Activated B cell treated with CpG ODN at 0.5 μM for 24 hours (primary cell): ENCODE measurements at places on chromosomes 7 and 10.

- H3K4me1 ChIP-seq: no peaks in the 10 kb centered on the region
- peaks cover 36% of the 10 kb centered on the region for H3K36me3 ChIP-seq
- no peak for DNase-seq
- no peak overlapping the region for H3K4me3 ChIP-seq
Measured at GRCh38 chr10:118035354-118036005, 11.3 kb downstream of the RAB11FIP2 start.

DNA sequence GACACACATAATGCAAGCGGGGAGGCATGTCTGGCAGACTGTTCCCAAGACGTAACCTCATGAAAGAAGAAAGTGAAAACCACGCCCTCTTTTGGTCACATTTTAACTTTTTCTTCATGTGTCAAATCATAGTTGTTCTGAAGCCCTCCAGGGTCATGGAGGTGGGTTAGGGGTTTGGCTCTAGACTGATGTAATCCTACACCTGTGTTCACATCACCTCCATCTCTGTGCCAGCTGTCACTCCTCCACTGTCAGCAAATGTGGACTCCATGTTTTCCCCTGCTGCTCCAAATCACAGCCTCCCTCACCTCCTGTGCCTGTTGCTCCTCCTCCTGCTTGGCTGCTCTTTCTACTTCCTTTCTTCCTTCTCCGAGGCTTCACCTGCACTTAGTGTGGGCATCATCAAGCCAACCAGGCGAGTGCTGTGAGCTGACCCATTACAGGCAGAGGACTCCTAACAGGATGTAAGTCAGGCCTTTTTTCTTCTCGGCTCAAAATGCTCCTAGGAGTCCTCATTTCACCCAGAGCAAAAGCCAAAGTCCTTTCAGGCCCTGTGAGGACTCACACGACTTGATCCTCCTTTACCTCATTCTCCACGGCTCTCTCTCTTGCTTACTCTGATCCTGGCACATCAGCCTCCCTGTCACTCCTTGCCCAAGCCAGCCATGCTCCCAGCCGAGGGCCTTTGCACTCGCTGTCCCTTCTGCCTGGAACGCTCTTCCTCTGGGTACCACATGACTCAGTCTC lies 66.4 kb upstream of the IFRD1 start:
- DNase-seq: no peak
- no peaks in the 10 kb centered on the region for H3K36me3 ChIP-seq
- H3K4me3 ChIP-seq: no peak overlapping the region
- H3K27me3 ChIP-seq: peaks cover 5% of the 10 kb centered on the region
- no peak overlapping the region for H3K27ac ChIP-seq
- H3K4me1 ChIP-seq: no peaks in the 10 kb centered on the region

DNA sequence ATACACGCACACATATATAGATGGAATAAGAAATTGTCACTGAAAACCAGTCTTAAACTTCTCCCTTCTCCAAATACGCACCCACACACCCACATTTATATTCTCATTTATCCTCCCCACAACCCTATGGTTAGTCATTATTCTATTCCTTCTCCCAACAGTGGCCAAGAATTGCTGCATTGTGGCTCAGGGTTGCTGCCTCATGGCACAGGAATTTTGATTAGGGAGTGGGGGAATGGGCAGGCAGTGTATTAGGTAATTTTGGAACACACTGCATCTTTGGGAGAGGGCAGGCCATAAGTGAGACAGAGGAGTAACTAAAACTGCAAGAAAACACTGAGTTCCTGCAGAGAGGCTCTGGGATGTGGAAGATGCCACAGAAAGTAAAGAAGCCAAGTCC lies 35.7 kb downstream of the NAPEPLD start:
- H3K27me3 ChIP-seq: no peaks in the 10 kb centered on the region
- DNase-seq: no peak
- H3K27ac ChIP-seq: no peak overlapping the region
- H3K4me1 ChIP-seq: peaks cover 3% of the 10 kb centered on the region

- H3K27ac ChIP-seq: no peak overlapping the region
- DNase-seq: no peak
- no peaks in the 10 kb centered on the region for H3K4me1 ChIP-seq
- peaks cover 75% of the 10 kb centered on the region for H3K36me3 ChIP-seq
Measured at GRCh38 chr7:29926216-29926615, 63.4 kb downstream of the SCRN1 start.

GRCh38 chr7:88546808-88547207 lies 212.7 kb upstream of the ZNF804B start:
- no peaks in the 10 kb centered on the region for H3K27me3 ChIP-seq
- no peak overlapping the region for H3K27ac ChIP-seq
- no peaks in the 10 kb centered on the region for H3K36me3 ChIP-seq

- H3K4me3 ChIP-seq: no peak overlapping the region
- H3K27ac ChIP-seq: no peak overlapping the region
- H3K27me3 ChIP-seq: no peaks in the 10 kb centered on the region
- H3K36me3 ChIP-seq: no peaks in the 10 kb centered on the region
Measured at GRCh38 chr7:71974611-71975010, 437.5 kb downstream of the CALN1 start.

DNA sequence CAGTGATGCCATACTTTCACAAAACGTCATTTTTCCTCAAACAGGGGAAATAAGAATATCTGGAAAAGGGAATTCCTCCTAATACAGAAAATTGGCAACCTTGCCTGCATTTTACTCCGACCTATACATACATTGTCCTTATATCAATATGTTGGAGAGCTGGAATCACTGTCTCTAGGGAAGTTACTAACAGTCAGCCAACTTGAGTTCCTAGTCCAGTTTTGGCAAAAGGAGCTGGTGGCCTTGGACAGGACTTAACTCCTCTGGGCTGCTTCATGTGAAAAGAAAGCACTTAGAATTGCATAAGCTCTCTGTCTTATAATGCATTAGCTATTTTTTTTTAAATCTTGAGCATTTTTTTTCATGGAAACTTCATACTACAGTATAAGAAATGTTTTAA lies 174.2 kb upstream of the HGF start:
- no peak for DNase-seq
- H3K4me1 ChIP-seq: no peaks in the 10 kb centered on the region
- no peak overlapping the region for H3K27ac ChIP-seq
- H3K27me3 ChIP-seq: no peaks in the 10 kb centered on the region

DNA sequence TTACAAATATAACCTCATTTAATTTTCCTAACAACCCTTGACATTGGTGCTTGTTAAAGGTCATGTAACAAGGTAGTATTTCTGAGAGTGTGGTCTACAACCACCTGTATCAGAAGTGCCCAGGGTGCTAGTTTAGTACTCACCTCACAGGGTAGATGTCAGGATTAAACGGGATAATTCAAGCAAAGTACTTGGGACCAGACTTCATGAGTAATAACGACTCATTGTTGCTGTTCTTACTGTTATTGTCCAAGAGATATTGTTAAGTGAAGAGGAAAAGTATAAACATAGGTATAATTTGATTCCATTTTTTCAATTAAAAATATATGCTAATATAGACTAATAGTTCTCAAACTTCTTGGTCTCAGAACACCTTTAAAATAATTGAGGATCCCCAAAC lies 179.3 kb downstream of the WNT2 start:
- no peaks in the 10 kb centered on the region for H3K36me3 ChIP-seq
- H3K4me1 ChIP-seq: no peaks in the 10 kb centered on the region
- H3K27ac ChIP-seq: no peak overlapping the region
- DNase-seq: no peak
- no peak overlapping the region for H3K4me3 ChIP-seq
- no peaks in the 10 kb centered on the region for H3K27me3 ChIP-seq

DNA sequence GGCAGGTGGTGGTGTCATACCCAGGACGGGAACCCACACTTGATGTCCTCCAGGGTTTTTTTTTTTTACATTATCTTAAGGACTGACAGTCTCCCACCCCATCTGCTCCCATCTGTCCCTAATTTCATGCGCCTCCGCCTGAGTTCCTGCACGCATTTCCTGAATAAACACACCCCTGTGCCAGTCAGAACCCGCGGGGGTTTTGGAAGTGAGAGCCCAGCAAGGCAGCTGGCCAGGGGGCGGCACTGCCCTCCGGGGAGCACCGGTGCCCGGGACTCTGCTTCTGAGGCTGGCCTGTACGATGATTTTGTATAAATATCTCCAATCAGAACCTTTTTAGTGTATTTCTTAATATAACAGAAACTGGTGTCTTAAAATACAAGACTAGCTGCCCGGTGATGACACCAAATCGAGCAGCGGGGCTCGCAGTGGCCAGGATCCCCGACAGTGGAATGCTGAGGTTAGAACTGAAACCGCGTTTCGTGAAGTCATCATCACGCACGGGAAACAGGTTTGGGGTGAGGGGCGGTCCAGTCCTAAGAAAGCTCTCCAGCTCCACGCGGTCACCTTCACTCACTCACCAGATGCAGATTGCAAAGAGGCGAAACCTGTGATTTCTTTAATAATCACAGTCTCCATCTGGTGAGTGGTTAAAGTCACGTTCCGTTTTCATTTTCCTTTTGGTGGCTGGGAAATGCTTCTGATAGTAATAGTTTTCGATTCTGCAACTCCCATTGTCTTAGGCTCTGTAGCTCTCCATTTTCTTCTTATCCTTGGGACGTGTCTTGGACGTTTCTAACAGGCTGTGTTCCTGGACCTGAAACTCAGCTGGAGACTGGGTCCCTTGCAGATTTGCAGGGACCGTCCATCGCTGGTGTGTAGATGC lies 19.7 kb downstream of the BNIP3 start:
- DNase-seq: no peak
- no peak overlapping the region for H3K4me3 ChIP-seq
- no peaks in the 10 kb centered on the region for H3K27me3 ChIP-seq
- H3K36me3 ChIP-seq: peaks cover 29% of the 10 kb centered on the region
- H3K4me1 ChIP-seq: no peaks in the 10 kb centered on the region
- H3K27ac ChIP-seq: no peak overlapping the region

GRCh38 chr10:33010132-33011037 lies 52.4 kb upstream of the ITGB1 start:
- H3K4me3 ChIP-seq: no peak overlapping the region
- peaks cover 6% of the 10 kb centered on the region for H3K27me3 ChIP-seq
- no peaks in the 10 kb centered on the region for H3K36me3 ChIP-seq

- peaks cover 4% of the 10 kb centered on the region for H3K27me3 ChIP-seq
- no peak overlapping the region for H3K4me3 ChIP-seq
- H3K36me3 ChIP-seq: no peaks in the 10 kb centered on the region
- H3K27ac ChIP-seq: no peak overlapping the region
- H3K4me1 ChIP-seq: peaks cover 7% of the 10 kb centered on the region
Measured at GRCh38 chr10:86664341-86665217, 3.7 kb upstream of the LDB3 start.

GRCh38 chr10:60989400-60989876 lies 45.5 kb upstream of the RHOBTB1 start:
- H3K4me1 ChIP-seq: no peaks in the 10 kb centered on the region
- peaks cover 12% of the 10 kb centered on the region for H3K27me3 ChIP-seq
- no peaks in the 10 kb centered on the region for H3K36me3 ChIP-seq
- DNase-seq: no peak
- no peak overlapping the region for H3K4me3 ChIP-seq
- H3K27ac ChIP-seq: no peak overlapping the region
